ENCODE measurements at places on chromosomes 7 and 10.

DNA sequence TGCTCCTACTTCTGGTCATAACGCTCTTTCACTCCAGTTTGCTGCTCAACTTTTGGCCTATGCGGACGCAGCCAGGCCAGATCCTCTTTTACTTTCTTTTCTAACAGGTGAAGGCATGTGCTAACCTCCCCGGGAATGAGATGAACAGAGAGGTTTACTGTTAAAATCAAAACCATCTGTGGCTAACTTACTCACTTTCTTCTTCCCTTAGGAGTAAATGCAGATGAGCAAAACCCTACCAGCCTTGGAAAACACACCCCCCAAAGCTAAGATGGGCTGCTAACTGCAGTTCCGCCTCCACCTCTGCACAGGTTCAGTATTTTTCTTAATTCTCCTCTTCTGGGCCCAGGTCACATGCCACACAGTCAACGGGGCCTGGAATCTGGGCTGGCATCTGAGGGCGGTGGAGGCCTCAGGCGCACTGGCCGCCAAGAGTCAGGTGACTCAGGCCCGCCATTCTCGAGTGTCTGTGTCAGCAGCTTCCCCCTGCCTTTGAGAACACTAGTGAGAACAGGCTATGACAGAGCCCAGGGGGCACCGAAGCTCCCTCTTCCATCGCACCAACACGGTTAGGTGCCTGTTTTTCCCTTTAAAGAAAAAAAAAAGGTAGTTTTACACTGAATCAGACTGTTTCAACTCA lies 11.1 kb downstream of the FAM53B start:
- peak; percentile 52 for DNase-seq

GRCh38 chr10:132646443-132647097 lies 109.0 kb downstream of the INPP5A start:
- no peak for DNase-seq

DNA sequence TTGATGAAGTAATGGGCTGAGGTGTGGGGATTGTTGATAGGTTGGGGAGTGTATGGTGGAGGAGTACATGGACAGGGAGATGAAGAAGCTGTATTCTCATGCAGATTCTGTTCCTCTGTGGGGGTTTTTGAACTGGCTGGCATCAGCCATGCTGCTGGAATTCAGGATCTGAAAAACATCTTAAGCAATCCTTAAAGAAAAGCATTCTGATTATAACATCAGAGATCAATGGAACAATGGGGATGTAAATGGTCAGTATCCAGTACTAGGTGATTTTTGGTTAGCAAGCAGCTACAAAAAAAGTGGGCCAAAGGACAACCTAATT lies 247.5 kb upstream of the GALNT17 start:
- no peak for DNase-seq

- no peak for DNase-seq
Observed at GRCh38 chr7:34603711-34604444, 54.1 kb upstream of the NPSR1 start.

DNA sequence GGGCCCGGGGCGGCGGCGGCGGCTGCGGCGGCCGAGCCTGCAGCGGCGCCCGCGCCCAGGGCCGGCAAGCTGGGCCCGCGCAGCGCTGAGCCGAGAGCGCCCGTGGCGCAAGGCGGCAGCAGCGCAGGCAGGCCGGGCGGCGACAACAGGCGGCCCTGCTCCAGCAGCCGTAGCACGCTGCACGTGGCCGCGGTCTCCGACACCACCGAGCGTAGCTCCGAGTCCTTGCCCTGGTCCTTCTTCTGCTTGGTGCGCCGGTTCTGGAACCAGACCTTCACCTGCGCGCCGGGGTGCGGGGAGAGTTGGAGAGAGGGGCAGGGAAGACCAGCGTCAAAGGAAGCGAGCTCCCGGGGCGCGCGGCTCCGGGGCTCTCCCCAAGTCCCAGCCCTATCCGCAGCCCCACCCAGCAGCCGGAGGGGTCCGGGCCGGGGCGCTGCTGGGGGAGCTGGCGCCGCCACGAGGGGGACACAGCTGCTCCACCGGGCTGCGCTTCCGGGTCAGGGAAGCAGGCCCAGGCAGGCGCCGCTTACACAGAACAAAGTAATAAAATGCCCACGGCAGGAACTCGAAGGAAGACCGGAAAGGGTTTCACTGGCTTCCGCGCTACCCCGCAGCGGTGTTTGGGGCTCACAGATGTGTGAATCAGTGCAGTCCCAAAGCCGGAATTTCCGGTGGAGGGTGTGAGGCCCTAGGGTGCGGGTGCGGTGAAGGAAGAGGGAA lies 3.6 kb downstream of the VAX1 start:
- no peak for DNase-seq

- DNase-seq, result no peak
Observed at GRCh38 chr10:17643339-17643754, 604 bp upstream of the STAM start.

DNA sequence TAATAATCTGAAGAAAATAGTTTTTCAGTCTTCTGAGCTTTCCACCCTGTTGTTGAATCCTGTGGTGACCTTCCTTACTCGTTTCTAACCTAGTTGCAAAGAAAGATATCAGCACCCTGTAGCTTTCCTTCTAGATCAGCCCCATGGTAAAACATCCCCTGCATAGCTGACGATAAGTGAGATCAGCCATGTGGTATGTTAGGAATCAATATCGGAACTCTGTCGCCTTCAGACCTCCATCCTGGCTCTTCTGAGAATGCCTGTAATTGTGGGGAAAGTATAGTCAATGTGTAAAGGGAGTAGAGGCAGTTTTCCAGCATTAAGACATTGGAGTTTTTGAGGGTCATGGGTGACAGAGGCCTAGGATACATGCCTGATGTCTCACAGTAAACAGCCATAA lies 151.8 kb downstream of the LRRC4 start:
- no peak for DNase-seq

DNA sequence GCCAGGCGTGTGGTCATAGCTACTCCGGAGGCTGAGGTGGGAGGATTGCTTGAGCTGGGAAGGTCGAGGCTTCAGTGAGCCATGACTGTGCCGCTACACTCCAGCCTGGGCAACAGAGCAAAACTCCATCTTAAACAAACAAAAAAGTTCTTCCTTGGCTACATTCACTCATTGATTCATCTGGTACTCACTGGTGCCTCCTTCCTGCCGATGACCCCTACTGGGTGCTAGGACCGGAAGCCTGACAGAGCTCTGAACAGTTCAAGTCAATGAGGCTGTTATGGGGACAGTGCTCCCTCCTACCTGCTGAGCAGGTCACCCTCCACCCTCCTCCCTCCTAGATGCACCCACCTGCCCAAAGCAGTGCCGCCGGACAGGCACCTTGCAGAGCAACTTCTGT lies 4.9 kb downstream of the PCOLCE start:
- no peak for DNase-seq

GRCh38 chr10:20166096-20166675 lies 350.0 kb downstream of the PLXDC2 start:
- DNase-seq, result no peak
